ENCODE measurements at places on chromosomes 5 and 9. TPM values are rescaled to one million over a fixed set of nuclear protein-coding genes. Genes with fewer than 3 reads are reported as not detected.

DNA sequence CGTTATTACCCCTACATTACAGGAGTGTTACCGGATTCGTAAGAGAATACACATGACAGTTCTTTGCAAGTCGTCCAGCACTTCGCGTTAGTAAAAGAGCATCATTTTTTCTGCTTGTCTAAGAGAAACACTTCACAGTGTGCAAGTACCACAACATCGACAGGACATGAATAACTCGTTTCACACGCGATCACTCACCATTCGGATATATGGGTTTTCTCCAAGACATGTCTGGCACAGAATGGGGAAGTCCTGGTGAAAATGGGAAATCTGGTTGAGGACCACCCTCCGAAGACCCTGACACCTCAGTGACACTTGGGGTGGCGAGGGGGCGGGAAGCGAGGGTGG lies 642 bp downstream of the RBM22 start:
- DNase-seq, result no peak

GRCh38 chr5:151388960-151389359 lies 41.6 kb upstream of the SLC36A2 start:
- no peak for DNase-seq

The TMEFF1 gene
- 0.26 TPM for total RNA-seq

The REEP2 gene
- 0.18 TPM for total RNA-seq

The OCLN gene
- total RNA-seq, result 1.2 TPM

The CCDC112 gene
- 4.8 TPM for total RNA-seq
